Kidney epithelial cell (primary cell): ENCODE measurements at places on chromosomes 3 and 15. TPM values are rescaled to one million over a fixed set of nuclear protein-coding genes. Genes with fewer than 3 reads are reported as not detected.

- peak; percentile 54 for DNase-seq
These were observed 76.6 kb downstream of the NEDD4 start for GRCh38 chr15:55916666-55917409.

DNA sequence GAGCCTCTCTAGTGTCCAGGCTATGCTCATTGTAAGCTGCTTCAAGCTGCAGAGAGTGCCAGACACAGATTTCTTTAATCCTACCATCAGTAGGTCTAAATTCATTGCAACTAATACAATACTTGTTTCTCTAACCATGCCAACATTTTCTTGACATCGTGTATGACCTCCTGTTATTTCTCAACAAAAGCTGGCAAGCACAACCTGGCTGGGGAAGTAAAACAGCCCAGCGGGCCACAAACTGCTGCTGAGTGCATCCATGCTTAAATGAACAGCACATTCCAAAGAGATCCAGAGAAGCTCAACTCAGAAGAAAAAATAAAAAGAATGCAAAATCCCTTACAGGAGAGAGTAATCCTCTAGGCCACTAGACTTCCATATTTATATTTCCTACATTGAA, 36.5 kb downstream of the GMNC start:
- DNase-seq, result no peak

- DNase-seq, result no peak
These were observed 22.5 kb downstream of the CDIN1 start for GRCh38 chr15:36601952-36602351.

DNA sequence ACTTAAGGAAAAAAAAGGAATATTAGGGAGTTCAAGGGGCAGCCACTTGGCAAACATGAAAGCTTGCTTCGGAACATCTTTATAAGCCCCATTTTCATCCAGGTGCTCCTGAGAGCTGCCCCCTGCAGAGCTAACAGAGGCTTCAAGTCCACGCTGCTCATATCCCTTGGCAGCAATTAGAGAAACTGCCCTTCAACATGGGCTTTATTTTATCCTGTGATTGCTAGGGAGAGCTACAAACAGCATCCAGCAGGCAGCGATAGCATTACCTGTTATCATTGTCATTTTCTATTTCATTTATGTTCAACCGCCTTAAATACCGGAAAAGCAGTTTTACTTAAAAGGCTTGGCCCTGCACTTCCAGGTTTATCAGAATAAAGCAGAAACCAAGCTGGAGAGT, 68.4 kb upstream of the MCTP2 start:
- DNase-seq, result no peak

GRCh38 chr3:24857945-24858344, 363.3 kb upstream of the THRB start:
- DNase-seq, result no peak

DNA sequence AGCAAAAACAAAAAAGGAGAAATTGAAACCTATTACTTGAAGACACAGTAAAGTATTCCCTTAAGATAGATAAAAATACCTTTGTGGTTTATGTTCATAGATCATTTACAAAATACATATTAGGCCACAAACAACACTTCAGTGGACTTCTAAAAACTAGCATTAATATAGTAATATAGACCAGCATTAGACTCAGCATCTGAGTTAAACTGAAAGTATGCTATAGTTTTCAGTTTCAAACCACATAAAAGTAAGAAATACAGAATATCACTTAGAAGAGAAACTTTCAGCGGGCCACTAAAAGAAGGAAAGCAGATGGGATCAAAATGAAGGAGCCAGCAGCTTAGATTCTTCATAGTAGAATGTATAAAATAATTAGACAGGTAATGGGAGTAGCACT, 86.6 kb downstream of the MSL2 start:
- DNase-seq, result no peak

DNA sequence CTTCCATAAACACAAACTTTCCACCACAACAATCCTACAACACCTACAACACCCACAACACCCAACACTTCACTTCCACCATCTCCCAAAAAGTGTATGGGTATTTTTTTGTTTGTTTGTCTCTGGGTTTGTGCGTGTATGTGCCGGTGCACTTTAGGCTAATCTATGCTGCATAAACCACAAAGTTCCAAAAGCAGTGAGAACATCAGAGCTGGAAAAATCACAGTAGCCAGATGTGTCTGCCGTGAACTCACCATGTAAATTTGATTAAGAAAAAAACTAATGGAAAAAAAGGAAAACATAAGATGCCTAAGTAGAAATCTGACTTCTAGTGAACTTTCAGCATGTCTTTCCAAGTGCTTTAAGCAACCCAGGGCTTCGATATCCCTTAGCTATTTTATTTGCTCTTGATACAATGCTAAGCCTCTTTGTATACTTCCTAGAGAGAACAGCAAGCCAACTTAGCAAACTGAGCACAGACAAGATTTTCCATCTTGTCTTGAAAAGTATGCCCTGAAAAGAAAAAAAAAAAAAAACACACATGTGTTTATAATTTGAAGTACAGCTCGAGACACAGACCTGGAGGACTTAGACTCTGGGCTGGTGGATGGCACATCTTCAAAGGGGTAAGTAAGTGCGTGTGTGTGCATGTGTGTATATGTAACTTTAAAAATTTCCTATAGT, 91.4 kb downstream of the WWTR1 start:
- no peak for DNase-seq

GRCh38 chr3:187968883-187969580, 184.9 kb upstream of the LPP start:
- DNase-seq, result no peak

DNA sequence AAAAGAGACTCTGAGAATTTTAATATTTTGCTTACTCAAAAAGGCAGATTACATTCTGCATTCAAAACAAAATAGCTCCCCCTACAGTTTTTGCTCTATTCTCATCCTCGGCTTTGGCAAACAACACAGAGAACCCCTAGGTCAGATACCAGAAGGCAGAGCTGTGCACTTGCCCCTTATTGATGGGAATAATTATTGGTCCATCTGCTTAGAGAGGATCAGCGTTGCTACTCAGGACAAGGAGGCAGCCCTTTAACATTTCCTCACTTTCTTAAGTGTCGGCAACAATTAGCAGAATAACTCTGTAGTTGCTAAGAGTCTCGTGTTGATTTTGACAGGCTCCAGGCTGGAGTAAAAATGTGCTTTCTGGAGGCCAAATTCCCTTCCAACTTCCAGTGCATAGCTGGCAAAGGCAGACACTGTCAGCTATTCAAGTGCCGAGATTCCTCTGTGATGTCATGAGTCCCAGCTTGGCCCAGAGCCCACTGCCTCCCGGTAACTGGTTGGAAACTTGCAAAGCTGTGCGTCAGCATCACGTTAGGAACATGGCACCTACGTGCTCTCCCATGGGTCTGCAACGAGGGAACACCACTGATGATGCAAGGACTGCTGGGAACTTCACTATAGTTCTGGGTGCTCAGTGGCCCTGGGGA, 482.7 kb upstream of the ADAMTS9 start:
- no peak for DNase-seq

DNA sequence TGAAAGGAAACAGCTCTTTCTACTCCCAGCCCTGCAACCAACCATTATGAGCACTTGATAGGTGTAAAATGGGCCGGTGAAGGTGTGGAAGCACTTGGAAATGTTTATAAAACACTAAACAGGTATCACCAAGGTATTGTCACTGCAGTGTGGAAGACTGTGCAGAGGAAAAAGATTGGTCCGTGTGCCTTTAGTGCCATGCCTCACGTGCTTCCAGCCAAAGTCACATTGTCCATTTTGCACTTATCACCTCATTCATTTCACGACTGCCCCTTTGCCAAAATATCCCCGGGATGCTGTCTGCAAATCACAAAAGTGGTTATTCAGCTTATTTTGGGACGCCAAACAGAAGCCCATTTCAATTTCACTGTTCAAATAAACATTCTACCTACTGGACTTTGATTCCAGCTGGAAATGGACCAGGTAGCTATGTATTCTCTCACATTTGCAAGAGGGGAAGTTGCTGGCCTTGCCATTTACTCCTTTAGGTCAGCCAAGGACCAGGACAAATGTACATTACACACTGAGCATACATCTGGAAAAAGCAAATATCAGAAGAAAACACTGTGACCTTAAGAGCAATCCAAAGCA, 58.4 kb downstream of the ARRDC4 start:
- no peak for DNase-seq

- DNase-seq, result no peak
These were observed 468.9 kb upstream of the WNT5A start for GRCh38 chr3:55955891-55956477.

DNA sequence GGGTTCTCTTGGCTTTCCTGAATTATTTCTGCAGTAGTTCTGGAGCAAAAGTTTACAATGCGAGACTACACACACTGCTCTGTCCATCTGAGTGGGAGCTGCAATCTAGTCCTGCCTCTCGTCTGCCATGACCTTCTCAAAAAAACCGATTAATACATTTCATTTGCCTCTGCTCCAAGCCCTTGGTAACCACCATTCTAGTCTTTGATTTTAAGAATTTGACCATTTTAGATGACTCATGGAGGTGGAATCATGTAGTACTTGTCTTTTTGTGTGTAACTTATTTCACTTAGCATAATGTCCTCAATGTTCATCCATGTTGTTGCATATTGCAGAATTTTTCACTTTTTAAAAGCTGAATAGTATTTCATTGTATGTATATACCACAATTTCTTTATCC, 356.9 kb downstream of the SV2B start:
- DNase-seq, result no peak

- DNase-seq, result no peak
These were observed at the start of gene CHRNA3 for GRCh38 chr15:78620527-78621421. TSS of gene CHRNA3 (minus strand) at chr15:78620996. CDS start at chr15:78620794, 202 bp downstream.

- no peak for DNase-seq
These were observed 7.4 kb upstream of the CCK start for GRCh38 chr3:42273361-42273760.

- DNase-seq, result no peak
These were observed 471.8 kb downstream of the MFSD1 start for GRCh38 chr3:159273608-159274007.

DNA sequence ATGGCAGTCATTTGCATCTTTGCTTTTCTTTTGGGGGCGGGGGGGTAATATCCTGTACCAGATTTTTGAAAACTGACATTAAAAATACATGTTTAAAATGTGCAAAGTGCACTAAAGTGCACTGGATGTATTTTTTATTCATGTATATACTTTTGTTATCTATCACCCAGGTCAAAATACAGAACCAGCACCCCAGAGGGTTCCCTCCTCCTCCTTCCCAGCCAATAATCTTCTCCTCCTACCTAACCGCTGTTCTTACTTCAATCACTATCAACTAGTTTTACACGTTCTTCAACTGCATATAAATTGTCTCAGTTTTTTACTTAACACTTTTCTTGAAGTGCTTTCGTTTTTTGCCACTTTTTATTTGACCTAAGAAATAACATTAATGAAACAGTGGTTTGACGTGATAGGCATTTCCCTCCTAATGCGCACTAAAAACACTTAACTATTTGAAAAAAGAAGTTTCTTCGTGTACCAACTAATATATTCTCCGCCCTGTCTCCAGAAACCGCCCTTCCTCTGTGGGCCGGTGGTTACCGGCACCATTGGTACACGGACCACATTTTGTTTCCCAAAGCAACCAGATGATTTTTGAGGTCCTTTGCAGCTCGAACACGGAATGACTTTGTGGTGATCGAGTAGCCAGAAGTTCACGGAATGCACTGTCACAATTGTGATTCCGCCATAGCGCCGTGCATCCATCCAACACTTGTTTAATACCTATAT, 836 bp upstream of the AKAP13 start:
- no peak for DNase-seq

- DNase-seq, result no peak
These were observed 109.6 kb downstream of the ADCY5 start for GRCh38 chr3:123339302-123339701.

DNA sequence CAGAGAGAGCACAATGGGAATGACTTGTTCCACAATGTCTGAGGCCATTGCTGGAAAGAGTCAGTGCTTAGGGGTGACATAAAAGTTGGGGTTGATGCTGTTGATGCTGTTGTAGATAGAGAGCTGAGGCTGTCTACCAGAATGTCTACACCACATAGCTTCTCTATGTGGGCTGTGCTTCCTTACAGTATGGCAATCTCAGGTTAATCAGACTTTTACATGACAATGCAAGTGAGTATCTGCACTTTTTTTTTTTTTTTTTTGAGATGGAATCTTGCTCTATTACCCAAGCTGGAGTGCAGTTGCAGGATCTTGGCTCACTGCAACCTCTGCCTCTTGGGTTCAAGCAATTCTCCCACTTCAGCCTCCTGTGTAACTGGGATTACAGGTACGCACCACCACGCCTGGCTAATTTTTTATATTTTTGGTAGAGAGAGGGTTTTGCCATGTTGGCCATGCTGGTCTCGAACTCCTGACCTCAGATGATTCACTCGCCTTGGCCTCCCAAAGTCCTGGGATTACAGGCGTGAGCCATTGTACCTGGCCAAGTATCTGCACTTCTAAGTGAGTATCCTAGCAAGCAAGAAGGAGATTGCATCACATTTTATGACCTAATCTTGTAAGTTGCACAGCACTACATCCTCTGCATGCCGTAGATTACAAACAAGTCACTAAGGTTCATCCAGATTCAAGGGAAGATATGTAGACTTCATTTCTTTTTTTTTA, 28.7 kb downstream of the DLEC1 start:
- no peak for DNase-seq

DNA sequence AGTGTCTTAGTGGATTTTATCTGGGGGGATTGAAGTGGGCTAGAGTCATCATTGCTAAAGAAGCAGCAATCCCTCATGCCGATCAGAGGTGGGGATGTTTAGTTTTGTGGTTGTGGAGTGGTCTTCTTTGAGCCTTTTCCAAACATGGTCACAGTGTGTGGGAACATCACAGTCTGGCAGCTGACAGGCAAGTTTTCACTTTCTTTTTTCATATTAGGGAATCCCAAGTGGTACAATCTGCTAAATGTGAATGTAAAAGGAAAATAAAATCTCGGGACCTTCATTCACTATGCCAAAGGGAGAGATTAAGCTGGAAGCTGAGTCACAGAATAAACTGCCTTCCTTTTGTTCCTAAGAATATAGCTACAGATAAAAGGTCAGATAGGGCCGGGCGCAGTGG, 10.4 kb upstream of the CX3CR1 start:
- DNase-seq, result no peak

DNA sequence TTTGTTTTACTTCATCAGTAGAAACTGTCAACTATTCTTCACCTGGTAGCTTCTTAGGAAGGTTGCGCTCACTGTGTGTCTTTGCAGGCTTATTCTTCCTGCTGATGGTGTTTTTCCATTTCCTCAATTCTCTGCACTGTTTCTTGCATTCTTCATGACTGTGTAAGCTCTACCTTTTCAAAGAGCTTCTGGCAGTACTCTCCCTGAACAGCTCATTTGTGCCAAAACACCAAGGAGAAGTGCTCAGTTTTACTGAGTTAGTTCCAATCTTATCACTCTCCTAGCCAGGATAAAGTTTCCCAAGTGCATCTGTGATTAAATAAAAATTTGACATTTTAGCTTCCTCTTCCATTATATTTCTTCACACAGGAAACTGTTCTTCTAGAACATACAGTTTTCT, 339.8 kb downstream of the EPHA3 start:
- DNase-seq, result no peak

The ALDH1L1 gene
- 1.0 and 1.2 TPM in 2 replicates for total RNA-seq

The IDH2 gene
- total RNA-seq, result 79.1 and 92.7 TPM in 2 replicates

The PLAAT1 gene
- total RNA-seq, result 1.3 and 8.4 TPM in 2 replicates

The MST1R gene
- 6.5 and 8.2 TPM in 2 replicates for total RNA-seq

The WDR93 gene
- total RNA-seq, result 0.25 and 0.41 TPM in 2 replicates

The RPL32 gene
- total RNA-seq, result 1,891 and 3,423 TPM in 2 replicates

The KBTBD13 gene
- total RNA-seq, result not detected in 2 replicates
